ENCODE measurements at places on chromosomes 11 and 22. TPM values are rescaled to one million over a fixed set of nuclear protein-coding genes. Genes with fewer than 3 reads are reported as not detected.

The SIAE gene
- total RNA-seq = 9.4 TPM

The SCN2B gene
- not detected for total RNA-seq

The CCDC15 gene
- 1.8 TPM for total RNA-seq

The CHRM1 gene
- total RNA-seq = 4.3 TPM

DNA sequence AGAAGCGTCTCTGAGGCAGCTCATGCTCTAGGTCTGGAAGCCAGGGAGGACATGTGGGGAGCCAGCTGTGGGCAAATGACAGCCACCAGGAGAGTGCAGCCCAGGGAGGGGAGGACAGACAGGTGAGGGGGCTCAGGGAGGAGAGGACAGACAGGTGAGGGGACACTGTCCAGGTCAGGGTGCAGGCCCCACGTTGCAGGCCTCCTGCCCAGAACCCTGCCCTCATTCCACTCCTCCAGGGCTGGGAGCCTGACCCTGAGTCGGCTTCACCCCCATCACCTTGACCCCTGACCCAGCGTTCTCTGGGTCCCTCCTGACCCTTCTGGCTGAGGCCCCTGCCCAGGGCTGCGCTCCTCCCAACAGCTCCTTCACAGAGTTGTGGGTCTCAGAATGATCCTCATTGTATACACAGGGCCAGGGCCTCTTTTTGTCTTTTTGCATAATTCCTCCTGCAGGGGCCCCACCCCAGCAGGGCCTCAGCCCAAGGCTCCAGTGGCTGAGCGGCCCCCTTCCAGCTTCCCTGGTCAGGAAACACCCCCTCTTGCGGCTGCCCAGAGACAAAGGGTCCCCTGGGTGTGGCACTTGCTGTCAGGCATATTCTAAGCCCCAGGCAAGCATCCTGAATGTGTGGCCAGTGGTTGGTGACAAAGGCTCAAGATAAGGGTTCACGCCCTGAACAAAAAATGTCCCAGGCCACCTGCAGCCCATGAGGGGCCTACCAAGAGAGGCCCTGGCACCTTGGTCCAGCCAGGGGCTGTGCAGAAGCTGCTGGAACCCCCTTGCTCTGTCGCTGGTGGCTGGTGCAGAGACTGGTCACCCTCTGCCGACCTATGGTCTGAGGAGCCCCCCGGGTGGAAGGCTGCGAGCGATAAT, 853.0 kb downstream of the BRD1 start:
- H3K36me3 ChIP-seq = no peaks in the 10 kb centered on the region
- no peak overlapping the region for H3K4me3 ChIP-seq
- no peak for DNase-seq
- no peaks in the 10 kb centered on the region for H3K4me1 ChIP-seq

DNA sequence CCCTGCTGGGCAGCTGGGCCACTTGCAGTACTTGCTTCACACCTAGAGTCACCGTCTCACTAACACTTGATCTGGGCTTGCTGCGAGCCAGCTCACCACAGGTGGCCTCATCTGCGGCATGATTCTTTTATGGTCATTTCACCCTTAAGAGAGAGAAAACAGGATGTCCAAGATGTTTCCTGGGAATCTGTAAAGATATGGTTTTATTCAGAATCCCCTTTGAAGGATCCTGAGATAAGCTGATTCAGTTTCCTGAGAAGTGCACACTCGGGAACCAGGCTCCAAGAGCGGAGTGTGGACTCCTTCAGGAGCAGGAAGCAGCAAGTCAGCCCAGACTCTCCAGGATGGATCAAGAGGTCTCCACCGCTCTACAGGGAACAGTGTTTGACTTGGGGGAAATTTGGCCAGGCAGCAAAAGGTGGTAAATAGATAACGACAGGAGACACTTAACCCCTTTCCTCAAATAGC, 21.8 kb upstream of the TP53AIP1 start:
- H3K27me3 ChIP-seq = no peaks in the 10 kb centered on the region
- H3K36me3 ChIP-seq = peaks cover 21% of the 10 kb centered on the region
- no peaks in the 10 kb centered on the region for H3K4me1 ChIP-seq
- no peak overlapping the region for H3K4me3 ChIP-seq
- no peak overlapping the region for H3K27ac ChIP-seq
- no peak for DNase-seq

DNA sequence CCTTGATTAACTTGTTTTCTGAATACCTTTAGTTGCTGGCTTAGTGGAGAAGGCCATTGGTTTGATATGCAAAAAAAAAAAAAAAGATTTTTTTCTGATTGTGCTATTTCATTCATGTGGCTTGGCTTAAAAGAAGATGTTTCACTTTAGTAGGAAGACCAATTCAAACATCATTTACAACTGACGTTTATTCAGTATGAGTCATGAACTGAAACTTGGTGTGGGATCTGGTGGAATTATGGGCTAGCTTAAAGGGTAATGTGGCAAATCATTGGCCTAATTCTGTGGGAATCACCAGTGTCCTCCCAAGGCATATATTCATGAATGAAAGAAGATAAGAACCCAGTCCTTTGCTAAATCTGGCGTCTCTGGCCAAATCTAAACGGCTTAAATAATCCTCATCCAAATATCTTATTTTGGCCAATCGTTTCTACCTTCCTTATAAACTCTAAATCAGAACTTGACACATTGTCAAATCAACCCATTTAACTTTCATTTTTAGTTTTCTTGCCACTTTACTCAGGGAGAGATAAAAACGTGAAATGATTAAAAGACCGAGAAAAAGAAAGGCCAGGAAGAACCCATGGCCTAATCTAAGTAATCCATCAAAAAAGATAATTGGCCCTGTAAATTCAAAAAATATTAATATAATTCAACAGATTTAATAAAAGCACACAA, 77.0 kb downstream of the DDIAS start:
- no peak overlapping the region for H3K4me3 ChIP-seq
- no peak for DNase-seq
- peaks cover 3% of the 10 kb centered on the region for H3K36me3 ChIP-seq
- no peak overlapping the region for H3K27ac ChIP-seq

- H3K27ac ChIP-seq = no peak overlapping the region
- no peaks in the 10 kb centered on the region for H3K36me3 ChIP-seq
- peaks cover 7% of the 10 kb centered on the region for H3K27me3 ChIP-seq
- no peak overlapping the region for H3K4me3 ChIP-seq
These were observed 9.0 kb upstream of the CYTH4 start for GRCh38 chr22:37273126-37273845.

DNA sequence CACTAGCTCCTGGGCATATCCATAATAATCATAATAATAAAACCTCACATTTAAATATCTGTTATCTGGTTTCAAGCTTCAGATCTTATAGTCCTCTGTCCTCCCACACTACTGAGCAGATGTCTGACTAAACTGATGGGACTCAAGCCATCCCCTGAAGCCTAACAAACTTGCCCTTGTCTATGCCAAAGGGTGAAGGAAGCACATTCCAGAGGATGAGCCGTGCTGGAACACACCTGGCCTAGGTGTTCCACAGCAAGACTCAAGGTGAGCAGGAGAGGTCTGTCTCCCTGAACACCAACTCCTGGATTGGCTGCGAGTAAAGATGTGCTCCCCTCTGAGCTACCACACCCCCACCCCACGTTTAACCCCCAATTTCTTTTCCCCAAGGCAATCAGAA, 14.7 kb downstream of the SCUBE2 start:
- no peaks in the 10 kb centered on the region for H3K27me3 ChIP-seq
- H3K27ac ChIP-seq = no peak overlapping the region
- H3K4me1 ChIP-seq = peaks cover 9% of the 10 kb centered on the region
- H3K36me3 ChIP-seq = no peaks in the 10 kb centered on the region

GRCh38 chr11:95066716-95067038, at the start of gene SRSF8:
SRSF8 (plus strand) TSS chr11:95066919; CDS start chr11:95067227, 308 bp downstream.
- DNase-seq = no peak
- H3K27ac ChIP-seq = peak within 1 kb of the TSS; percentile 96
- H3K36me3 ChIP-seq = no peaks in the 10 kb centered on the region
- no peaks in the 10 kb centered on the region for H3K27me3 ChIP-seq

All from stomach (tissue), 19 donors.